ENCODE measurements at places on chromosomes 5 and 9.

DNA sequence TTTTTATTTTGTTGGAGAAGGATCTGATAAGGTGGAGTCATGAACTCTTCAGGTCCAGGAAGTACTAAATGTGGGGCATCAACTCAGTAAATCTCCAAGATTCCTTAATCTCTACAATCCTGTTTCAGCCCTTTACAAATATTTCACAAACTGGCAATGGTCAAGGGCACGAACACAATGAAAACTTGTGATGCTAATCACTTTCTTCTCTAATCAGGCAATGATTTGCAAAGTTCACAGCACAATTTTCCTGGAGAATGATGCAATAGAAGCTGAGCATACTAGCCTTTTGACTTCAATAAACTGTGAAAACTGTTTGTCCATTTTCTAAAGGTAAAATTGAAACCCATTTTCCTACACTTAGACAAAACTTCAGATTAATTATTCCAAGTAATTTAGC, 16.9 kb downstream of the GDF9 start:
- DNase-seq, result no peak

- DNase-seq, result no peak
Measured at GRCh38 chr9:72794946-72795345, 157.9 kb downstream of the ALDH1A1 start.

DNA sequence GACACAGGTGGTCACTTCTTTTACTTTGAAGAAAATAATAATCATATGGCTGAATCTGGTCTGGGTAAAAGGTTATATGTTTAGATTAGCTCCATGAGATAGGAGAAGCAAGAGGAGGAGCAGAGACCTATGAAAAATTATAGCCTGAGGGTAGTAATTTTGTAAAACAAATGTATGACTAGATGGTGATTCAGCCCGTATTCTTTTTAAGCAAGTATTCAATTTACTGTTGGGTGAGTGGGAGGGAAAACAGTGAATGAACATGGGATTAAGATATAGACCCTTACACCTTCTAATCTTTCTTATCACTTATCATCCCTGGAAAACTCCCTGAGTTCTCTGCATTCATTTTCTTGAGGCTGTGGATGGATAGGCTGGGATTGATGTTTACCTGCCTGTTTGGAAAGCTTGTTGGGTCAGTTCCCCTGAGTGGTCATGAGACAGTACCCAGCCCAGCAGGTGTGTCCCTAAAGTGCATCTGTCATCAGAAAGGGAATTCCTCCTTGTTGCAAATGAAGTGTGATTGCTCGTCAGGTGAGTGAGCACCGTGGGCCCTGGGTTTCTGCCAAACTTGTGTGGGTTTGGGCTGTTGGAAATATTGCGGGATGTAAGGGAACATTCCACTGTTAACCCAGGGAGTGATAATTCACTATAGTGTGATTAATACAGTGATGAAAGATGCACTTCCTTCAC, 101.2 kb upstream of the GDNF start:
- no peak for DNase-seq

DNA sequence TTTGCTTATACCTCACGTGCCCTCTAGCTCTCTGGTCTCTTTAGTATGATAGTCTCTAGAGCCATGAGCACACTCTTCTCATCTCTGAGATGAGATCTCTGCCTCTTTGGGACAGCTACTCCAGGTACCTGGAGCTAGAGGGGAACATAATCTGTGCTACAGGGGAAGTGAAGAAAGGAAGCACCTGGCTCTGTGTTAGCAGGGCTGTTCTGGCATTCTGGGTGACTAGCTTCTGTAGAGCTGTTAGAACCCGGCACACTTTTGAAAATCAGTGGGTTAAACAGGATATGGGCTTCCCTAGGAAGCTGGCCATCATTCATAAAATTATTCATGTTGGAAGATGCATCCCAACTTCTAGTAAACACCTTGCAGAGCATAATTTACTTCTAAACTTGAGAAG, 224.8 kb downstream of the MCTP1 start:
- DNase-seq, result no peak

All from activated T-cell treated with anti-CD3 and anti-CD28 coated beads, Interleukin-2, amount 50 U/mL, for 72 hours (primary cell).